Stimulated activated CD4-positive, alpha-beta T cell treated with anti-CD3 and anti-CD28 coated beads, Interleukin-4, amount 100 ng/mL, for 1 hour (primary cell): ENCODE measurements at places on chromosomes 1 and 21.

DNA sequence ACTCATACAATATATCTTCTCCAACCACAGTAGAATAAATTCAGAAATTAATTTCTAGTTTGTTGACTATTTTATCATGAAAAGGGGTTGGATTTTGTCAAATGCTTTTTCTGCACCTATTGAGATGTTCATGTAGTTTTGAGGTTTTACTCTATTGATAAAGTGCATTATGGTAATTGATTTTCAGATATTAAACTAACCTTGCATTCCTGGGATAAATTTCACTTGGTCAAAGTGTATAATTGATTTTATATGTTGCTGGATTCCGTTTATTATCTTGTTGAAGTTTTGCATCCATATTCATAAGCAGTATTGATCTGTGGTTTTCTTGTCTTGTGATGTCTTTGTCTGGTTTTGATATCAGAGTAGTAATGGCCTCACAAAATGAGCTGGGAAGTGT is 34.4 kb upstream of the HYI start:
- DNase-seq, result no peak

DNA sequence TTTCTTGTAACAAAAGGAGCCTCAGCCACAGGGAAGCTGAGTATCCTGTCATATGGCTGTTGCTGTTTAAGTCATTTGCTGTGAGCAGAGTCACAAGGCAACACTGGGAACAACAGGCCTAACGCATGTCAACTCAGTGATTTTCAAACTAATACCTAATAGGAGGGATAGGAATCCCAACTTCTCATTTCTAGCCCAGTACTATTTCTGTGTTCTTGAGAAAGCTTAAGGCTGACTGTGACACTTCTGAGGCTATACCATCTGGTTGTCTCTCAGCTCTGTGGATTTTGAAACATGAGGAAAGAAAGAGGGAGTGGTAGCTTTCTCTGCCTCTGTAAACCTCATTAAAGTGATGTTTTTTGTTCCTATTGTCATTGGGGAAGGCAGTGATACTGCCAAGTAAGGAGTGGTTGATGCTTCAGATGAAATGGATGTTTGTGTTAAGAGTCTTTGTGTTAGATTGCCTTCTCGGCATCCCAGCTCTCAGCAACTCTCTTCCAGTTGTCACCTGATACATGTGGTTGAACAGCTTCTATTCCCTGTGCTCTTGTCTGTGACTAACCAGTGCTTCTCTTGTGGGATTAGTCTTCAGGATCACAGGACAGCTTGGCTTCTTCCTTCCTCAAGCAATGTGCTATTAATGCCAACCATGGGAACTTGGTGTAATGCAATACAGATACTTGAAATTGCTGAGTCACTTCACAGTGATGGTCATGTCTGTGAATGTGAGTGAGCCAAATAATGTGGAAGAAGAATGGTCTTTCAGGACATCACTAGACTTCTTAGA is 166.8 kb upstream of the IVNS1ABP start:
- DNase-seq, result no peak

DNA sequence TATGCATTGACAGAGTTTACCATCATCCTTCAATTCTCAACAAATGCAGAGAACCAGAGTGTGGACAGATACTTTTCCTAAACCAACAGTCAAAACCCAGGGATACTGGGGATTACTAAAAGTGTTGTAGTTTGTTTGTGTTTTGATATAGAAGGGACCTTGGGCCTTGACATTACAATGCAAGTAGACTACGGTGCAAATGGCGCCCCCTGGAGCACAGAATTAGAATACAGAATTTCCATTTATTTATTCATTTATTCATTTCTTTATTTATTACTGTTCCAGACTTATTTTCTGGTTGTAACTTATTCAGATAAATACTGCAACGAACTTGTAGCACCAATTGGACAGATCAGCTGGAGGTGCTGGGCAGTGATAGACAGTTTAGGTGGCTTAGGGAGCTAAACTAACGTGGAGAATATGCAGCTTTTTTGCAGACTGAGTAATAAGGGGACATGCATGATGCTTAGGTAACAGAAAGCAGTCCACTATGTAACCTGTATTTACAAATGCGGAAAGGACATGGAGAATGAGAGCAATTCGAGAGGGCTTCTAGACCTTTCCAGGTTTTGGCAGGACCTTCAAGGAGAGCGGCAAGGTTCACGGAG is 42.6 kb downstream of the KIRREL1 start:
- DNase-seq, result peak; percentile 4

GRCh38 chr21:25422610-25423608 is 184.4 kb downstream of the MRPL39 start:
- DNase-seq, result no peak

- no peak for DNase-seq
These were observed 324.4 kb downstream of the AJAP1 start for GRCh38 chr1:4978660-4979390.

DNA sequence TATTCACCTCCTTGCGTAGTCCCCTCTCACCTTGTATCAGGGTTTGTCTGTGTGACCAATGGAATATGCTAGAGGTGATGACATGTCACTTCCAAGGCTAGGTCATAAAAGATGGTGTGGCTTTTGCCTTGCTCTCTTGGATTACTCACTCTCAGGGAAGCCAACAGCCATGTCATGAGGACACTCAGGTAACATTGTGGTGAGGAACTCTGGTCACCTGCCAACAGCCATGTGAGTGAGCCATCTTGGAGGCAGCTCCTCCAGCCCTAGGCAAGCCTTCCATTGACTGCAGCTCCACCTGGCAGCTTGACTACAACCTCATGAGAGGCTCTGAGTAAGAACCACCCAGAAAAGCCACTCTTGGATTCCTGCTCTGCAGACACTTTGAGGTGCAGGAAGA is 11.0 kb upstream of the HEYL start:
- no peak for DNase-seq
